ENCODE measurements at places on chromosomes 2 and 18.

GRCh38 chr2:8115966-8116365 lies 565.9 kb upstream of the ID2 start:
- no peak for DNase-seq

DNA sequence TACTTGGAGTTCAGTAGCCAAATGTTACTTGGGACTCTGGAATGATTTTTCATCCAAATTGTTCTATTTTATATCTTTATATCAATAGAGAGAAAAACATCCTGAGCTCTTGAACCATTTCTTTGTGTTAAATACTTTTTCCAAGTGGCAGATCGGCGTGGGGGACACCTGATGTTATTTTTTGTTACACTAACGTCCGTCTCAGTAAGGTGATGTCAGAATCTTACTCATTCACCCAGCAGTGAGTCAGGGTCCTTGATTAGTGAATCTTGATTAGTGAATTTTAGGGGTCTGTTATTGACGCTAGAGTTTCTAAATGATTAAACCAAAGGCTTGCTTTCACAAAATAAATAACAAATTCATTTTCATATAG lies 1.7 kb downstream of the MIB1 start:
- DNase-seq, result no peak

DNA sequence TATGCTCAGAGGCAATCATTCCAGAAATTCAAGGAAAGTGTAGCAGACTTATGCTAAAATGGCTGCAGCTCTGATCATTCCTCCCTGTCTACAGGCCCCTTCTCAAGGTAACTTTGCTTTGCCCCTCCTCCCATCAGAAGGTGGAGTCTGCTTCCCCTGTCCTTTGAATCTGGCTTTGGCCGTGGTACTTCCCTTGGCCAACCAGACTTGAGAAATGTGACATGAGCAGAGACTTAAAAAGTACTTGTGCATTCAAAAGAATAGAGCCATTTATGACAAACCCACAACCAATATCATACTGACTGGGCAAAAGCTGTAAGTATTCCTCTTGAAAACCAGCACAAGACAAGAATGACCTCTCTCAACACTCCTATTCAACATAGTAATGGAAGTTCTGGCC lies 59.5 kb upstream of the NCKAP5 start:
- DNase-seq, result no peak

GRCh38 chr18:57836557-57836956 lies 33.4 kb upstream of the ATP8B1 start:
- DNase-seq, result no peak
